ENCODE measurements at places on chromosomes 2 and 18.
A peak's percentile ranks its signal among the peaks of the same experiment; 100 is the strongest.

GRCh38 chr2:75226099-75226498, 26.8 kb upstream of the TACR1 start:
- DNase-seq = no peak

DNA sequence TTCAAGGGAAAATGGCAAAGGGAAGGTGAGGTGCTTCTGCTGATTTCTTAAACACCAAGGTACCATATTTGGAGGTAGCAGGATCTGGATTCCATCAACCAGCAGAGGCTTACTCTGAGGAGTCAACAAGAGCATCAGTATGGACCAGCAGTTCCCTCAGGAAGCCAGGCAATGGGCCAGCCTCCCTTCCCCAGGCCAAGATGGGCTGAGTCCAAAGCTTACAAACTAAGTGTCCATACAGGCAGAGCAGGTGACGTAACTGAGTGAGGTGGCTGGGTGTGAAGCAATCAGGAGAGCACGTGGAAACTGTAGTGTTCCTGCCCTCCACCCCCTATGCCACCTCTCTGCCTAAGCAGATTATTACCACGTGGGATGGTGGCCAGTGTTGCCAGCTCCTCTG, 134.2 kb upstream of the HNRNPA3 start:
- DNase-seq = no peak

- DNase-seq = no peak
Measured at GRCh38 chr2:59956981-59957380, 596.5 kb downstream of the BCL11A start.

DNA sequence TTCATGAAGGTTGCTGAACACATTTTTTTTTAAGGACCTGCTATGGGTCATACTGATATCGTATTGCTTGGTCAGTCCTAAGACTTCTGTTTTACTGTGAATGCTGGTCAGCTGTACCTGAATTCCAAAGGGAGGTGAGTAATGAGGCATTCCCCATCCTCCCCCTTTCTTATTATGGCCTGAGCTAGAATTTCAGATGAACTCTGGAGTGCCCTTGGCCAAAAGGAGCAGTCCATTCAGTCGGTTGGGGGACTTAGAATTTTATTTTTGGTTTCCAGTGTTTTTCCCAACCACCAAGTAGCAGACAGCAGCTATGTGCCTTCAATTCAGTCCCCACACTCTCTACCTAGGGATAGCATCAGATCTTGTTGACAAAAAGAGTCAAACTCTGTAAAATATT, 26.9 kb upstream of the PDCL3 start:
- DNase-seq = no peak

- DNase-seq = no peak
Measured at GRCh38 chr18:25019931-25020330, 332.0 kb downstream of the ZNF521 start.

- no peak for DNase-seq
Measured at GRCh38 chr18:58615140-58616132, 13.5 kb downstream of the ALPK2 start.

DNA sequence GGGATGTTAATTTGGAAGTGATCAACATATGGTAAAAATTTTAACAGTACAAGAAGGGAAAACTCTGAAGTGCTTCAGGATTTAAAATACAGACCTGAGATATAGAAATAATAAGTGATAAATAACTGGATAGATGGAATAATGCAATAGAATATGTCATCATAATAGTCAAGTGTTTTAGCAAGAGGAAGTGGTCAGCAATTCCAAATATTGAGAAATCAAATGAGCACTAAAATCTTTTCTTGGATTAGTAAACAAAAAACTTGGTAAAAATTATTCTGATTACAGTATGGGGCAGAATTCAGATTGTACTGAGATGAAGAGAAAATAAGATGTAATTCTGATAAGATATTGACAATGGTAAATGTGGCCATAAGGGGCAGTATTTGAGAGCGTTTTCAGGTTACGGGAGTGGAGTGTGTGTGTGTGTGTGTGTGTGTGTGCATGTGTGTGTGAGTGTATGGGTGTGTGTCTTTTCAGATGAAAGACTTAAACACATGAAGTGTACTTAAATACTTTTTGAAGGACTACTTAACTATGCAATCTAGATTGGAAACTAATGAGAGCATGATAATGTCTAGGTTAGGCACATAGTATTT, 217.9 kb upstream of the ITGA4 start:
- DNase-seq = no peak

DNA sequence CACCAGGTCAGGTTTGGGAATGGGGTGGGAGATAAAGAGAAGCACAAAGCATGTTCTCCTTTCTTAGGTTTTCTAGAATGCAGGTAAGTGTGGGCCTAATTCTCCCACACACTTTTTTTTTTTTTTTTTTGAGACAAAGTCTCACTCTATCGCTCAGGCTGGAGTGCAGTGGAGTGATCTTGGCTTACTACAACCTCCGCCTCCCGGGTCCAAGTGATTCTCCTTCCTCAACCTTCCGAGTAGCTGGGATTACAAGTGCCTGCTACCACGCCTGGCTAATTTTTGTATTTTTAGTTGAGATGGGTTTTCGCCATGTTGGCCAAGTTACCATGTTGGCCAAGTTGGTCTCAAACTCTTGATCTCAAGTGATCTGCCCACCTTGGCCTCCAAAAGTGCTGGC, 26.3 kb downstream of the LIPG start:
- no peak for DNase-seq

GRCh38 chr2:71683070-71683469, 229.7 kb downstream of the DYSF start:
- DNase-seq = no peak

- DNase-seq = no peak
Measured at GRCh38 chr2:174527101-174527721, 40.4 kb upstream of the GPR155 start.

DNA sequence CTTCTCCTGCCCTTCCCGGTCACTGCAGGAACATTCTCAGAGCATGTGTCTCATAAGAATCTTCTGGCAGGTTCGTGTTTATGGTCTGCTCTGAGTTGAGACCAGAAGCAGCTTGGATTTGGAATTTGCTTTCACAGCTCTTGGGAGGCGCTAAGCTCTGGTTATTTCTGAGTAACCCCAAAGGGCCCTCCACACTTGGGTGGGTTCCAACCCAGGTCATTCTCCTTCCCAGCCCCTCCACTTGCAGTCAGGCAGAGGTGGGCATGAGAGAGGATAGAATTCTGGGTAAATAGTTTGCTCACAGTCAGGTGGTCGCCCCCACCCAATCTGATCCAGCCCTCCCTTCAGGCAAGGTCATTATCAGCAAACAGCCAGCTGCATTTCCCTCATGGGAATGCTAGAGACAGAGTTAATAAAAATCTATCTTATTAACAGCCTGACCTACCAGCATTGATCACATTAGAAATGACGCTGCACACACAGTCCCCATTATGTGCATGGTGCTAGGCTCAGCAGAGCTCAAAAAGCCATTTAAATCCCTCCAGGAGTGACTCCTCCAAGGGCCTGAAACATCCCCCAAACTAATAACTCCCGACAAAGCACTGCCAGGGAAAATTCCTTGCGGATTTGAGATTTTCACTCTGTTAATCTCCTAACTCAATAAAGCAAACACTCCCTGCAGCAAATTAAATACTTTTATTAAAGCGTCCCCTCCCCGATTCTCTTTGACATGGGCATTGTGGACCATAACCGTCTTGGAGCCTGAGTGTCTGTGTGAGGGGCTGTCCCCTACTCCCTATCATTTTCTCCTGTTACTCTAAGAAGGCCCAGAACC, 61.9 kb downstream of the SLC4A5 start:
- no peak for DNase-seq

DNA sequence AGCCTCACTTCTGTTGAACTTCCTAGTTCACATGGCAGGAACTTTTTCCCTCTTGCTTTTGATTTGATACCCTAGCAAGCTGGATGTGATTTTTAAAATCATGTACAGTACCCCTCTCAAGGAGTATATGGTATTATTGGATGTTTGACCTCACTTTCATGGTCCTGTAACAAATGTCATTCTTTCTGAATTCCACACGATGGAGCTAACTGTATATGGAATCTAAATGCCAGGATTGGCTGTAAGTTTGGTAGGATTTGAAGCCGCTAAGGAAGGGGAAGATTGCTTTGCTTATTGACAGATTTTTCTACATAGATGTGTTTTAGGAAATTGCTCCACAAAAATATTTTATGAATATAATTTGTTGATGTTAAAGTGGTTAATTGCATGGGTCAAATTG, 18.3 kb downstream of the MAIP1 start:
- no peak for DNase-seq

DNA sequence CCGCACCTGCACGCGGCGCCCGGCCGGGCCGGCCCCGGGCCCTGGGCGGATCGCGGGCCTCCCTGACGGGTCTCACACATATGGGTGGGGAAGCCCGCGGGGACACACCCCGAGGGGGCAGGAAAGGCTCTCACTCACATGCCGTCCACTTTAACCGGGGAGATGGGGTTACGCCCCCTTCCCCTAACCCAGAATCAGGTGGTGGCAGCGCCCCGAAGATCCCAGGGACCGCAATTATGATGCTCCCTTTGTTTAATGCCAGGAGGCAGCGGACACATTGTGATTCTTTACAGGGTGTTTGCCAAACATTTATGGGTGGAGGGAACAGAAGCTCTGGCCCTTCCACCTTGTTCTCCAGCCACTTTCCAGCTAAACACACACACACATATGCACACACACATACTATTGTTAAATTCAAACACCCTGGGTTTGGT, 424 bp upstream of the ANKRD44 start:
- no peak for DNase-seq

DNA sequence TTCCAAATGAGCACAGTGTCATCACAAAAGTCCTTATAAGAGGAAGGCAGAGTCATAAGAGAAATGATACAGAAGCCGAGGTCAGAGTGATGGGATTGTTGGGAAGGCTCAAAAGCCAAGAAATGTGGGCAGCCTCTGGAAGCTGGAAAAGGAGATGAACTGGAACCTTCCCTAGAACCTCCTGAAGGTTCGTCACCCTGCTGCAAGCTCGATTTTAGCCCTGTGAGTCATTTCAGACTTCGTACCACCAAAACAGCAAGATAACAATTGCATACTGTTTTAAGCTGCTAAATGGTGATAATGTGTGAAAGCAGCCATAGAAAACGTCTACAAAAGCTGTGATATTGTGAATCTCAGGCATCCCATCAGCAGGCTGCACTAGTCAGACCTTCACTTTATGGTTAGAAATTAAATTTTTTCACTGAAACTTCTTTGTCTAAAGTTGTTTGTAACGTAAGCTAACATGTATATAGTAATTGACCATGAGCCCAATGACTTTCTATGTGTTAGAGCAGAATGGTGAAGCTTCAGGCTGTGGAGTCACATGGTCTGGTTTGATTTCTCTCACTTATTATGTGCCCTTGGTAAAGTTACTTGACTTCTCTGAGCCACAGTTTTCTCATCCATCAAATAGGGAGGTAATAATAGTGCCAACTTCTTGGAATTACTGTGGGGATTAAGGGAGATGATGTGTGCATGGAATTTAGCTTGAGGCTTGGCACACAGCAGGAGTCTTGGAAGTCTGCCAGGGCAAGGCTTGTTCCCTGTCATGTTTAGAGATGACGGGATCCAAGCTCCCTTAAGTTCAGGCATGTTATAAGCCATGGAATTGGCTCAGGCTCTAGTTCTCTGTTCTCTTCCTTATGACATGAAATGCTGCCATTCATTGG, 132.0 kb upstream of the CCDC195 start:
- DNase-seq = no peak

DNA sequence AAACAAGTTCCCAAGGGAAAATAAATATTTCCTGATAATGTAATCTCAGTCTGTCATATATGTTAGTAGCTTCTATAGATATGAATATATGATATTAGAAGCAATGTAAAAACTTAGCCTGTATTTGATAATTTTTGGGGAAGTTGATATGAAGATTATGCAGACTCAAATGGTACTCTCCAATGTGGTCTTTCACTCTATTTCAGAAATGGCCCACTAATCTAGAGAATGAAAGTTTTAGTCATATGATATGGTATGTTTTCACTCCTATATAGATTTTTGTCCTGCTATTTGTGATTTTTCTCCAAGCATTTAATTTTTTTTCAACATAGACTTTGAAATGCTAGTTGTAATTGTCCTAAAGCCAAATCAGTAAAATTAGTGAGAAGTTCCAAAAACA, 236.7 kb upstream of the BOD1L2 start:
- no peak for DNase-seq

GRCh38 chr2:175852879-175853615, 149.0 kb downstream of the LNPK start:
- no peak for DNase-seq

DNA sequence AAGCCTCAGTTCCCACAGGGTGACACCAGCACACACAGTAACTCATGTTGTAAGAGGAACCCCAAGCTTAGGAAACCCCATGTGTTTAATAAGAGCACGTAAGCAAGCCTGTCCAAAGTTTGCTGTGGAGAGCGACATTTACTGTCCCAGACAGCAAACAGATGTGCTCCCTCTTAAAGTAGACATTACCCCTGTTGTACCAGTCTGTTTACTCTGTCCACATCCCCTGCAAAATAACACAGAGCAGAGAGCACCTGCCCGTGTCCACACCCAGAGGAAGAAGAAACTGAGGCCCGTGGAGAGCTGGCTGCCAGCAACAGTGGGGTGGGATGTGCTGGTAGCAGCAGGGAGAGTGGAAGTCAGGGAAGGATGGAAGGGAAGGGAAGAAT, 243.5 kb downstream of the GBX2 start:
- DNase-seq = no peak

DNA sequence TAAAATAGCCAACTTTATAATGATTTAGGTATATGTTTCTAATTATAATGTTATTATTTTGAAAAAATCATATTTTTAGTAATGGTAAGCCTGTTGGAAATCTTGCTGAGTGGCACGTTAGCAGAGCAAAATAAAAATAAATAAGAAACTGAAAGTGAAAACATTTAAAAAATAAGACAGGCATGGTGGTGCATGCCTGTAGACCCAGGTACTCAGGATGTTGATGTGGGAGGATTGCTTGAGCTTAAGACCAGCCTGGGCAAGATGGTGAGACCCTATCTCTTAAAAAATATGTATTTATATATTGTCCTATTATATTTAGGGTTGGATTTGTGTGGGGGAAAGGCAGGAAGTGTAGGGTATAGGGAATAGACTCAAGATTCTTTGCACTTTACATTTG, 15.8 kb upstream of the ANKRD12 start:
- DNase-seq = no peak

- peak; percentile 15 for DNase-seq
Measured at GRCh38 chr2:85710687-85711577, 16.8 kb downstream of the GNLY start.

Measured in H9 (cell line).